NCI-H510A treated with DMSO at 0.1 percent for 48 hours (cell line): ENCODE measurements at places on chromosomes 13 and 19.

DNA sequence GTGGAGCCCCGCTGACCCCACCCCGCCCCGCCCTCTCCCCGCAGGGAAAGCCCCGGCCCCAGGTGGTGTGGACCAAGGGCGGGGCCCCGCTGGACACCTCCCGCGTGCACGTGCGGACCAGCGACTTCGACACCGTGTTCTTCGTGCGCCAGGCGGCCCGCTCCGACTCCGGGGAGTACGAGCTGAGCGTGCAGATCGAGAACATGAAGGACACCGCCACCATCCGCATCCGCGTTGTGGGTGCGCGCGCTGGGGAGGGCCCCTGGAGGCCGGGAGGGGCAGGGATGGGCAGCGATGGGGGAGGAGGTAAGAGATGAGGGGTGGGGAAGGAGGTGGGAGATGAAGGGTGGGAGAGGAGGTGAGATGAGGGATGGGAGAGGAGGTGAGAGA, 17.2 kb upstream of the EMC10 start:
- no peak for DNase-seq

DNA sequence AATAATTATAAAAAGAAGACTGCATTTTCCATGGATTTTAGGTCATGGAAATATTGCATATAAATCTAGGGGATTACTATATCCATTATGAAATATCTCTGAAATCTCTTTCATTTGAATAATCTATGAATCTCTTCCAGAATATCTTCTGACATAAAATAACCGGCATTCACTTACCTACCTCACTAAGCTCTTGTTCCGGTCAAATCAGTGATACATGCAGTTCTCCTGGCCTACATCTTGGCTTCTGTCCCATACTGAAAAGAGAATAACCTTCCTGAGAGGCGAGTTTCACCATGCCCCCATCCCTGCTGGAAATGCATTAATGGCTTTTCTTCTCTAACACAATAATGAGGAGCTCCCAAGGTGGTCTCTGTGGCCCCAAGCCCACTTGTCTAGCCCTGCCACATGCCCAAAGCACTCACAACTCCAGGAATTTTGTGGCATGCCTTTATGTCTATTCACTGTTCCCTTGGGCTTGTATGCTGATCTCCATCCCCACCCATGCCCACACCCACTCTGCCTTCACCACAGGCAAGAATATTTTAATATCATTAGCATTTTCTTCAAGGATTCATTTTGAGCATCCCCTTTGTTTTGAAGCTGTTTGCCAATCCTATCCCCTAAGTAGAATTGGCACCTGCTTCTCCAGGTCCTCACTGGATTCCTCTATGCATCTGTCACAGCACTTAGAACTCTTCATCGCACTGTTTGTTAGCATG, 401.6 kb downstream of the COG6 start:
- no peak for DNase-seq

DNA sequence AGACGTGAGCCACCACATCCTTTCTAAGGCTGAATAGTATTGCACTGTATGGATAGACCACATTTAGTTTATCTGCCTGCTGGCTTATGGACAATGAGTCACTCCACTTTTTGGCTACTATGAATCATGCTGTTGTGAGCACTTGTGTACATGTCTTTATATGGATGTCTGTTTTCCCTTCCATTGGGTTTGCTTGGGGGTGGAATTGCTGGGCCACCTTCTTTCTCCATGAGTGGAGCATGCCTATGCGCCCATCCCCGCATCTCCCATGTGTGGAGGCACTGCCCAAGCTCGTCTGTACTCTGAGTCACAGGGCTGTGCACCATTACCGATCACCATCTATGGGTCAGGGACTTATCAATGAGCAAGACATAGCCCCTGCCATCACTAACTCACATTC, 127.2 kb upstream of the GJB6 start:
- DNase-seq, result no peak

GRCh38 chr19:48061401-48062344, 17.8 kb upstream of the CABP5 start:
- no peak for DNase-seq

DNA sequence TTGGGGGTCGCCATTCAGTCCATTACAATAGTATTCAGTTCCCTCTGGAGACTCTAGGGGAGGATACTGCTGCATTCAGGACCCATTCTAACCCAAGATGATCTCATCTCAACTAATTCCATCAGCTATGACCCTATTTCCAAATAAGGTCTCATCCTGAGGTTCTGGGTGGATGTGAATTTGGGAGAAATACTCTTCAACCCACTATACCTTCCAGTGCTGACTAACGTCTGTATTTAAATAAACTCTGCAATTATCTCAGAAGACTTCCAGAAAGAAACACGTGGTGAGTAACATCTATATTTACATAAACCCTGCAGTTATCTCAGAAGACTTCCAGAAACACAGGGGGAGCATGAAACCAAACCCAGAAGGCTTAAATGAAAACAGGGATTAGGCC, 1300.7 kb downstream of the PCDH9 start:
- no peak for DNase-seq

DNA sequence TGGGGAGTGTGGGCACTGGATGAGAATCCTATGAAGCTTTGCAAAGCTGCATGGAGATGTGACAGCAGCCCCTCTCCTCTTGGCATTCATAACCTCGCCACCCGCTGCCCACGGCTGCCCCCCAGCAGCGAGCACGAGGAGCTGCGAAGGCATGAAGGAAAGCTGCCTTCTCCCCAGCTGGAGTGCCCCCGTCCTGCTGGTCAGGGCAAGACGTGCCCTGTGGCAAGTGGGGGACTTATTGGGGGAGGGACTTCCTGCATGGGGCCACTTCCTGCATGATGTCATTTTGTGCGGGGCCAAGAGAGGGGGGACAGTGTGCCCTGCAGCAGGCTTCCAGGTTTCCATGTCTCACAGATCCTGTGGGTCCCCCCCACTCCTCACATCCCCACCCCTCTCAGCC, 85.9 kb downstream of the TSHZ3 start:
- no peak for DNase-seq

DNA sequence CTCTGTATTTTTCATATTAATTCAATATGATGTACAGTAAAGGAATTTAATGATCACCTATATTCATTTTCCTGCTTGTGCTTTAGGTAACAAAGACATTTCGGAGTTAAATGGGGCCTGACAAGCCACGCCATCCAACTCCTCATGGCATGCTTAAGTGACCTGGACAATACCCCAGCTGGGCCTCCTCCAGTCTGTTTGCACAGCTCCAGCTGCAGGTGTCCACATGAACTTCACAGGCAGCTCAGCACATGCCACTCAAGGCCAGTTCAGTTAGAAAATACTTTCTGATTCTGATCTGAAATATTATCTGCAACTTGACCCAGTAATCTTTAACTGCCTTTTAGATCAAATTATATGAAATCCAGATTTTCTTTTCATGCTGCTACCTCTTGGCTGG, 89.6 kb upstream of the SLC15A1 start:
- peak; percentile 60 for DNase-seq

- DNase-seq, result no peak
These were observed 2.0 kb downstream of the GPI start for GRCh38 chr19:34366738-34367623.

DNA sequence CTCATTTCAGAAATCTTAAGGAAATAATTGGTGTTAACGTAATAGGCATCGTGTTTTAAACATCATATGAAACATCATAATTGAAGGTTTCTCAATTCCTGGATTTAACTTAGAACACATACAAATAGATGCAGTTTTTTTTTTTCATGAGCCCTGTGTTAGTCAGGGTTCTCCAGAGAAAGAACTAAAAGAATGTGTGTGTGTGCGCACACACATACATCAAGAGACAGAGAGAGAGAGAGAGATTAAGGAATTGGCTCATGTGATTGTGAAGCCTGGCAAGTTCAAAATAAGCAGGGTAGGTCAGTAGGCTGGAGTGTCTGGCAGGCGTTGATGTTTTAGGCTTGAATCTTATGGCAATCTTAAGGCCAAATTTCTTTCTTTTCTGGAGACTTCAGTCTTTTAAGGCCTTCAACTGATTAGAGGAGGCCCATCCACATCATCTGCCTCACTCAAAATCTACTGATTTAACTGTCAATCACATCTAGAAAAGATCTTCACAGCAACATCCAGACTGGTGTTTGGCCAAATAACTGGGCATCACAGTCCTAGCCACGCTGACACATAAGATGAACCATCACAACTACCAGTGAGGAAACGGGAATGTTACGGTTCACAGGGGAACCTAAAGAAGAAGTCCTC, 25.2 kb downstream of the SPATA13 start:
- DNase-seq, result no peak

- no peak for DNase-seq
These were observed 14.2 kb downstream of the ZNF91 start for GRCh38 chr19:23381114-23381513.

- DNase-seq, result no peak
These were observed 152.8 kb downstream of the LHFPL6 start for GRCh38 chr13:39450176-39450575.

GRCh38 chr13:110344320-110344719, 37.2 kb downstream of the COL4A2 start:
- DNase-seq, result no peak

- no peak for DNase-seq
These were observed 449.8 kb downstream of the DACH1 start for GRCh38 chr13:71417205-71417604.

- no peak for DNase-seq
These were observed 869.5 kb upstream of the PCDH9 start for GRCh38 chr13:68099631-68100030.
